Cerebellum (tissue), 4 donors: ENCODE measurements at places on chromosomes 2 and 18.

GRCh38 chr2:60409531-60409871, 144.0 kb downstream of the BCL11A start:
- no peak for DNase-seq

DNA sequence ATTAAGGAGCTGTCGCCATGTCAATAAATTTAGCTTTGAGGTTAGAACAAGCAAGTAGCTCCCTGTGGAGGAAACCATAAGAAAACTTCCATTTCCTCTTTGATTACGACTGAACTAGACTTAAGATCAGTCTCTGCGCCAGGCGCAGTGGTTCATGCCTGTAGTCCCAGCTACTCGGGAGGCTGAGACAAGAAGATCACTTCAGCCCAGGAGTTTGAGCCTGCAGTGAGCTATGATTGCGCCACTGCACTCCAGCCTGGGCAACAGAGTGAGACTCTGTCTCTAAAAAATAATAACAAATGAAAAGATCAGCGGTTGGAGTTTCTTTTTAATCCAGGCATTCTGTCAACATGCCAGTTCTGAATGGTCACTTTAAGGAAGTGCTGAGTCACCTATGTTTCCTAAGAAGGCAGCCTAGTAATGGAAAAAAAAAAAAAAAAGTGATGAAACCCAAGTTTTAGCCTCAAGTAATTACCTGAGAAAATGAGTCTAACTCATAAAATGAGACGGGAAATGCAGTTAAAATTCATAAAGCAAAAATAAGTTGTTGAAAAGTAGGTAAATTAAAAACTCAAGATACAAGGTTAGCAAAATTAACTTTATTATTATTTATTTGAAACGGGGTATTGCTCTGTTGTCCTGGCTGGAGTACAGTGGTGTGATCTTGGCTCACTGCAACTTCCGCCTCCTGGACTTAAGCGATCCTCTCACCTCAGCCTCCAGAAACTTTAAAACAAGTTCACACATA, 10.2 kb downstream of the C18orf32 start:
- DNase-seq, result no peak

DNA sequence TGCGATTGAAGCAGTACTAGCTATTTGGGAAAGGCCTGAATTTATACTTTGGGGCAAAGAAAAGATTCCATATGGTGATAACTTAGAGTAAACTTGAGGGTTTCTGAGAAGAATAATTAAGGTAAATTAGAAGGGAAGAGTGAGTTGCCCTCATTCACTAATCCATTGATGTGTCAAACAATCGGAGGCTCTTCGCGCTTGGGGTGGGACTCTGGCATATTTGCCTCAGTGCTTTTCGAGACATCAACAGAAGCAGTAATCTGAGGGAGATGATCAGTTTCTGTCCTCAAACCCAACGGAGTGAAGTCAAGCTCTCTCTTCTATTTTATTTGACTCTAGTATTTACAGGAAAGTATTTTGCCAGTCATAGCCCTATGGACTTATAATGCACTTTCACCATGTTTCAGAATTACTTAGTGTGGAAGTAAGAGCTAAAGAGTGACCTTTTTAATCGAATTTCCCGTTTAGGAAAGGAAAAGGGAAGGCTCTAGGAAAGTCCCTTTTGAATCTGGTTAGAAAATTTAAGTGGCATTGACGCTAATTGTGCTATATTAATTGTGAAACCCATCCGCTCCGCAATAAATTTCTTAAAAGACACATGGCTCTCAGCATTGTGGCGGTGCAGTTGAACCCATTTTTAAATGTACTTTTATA, 1.3 kb downstream of the RAB10 start:
- DNase-seq, result no peak

DNA sequence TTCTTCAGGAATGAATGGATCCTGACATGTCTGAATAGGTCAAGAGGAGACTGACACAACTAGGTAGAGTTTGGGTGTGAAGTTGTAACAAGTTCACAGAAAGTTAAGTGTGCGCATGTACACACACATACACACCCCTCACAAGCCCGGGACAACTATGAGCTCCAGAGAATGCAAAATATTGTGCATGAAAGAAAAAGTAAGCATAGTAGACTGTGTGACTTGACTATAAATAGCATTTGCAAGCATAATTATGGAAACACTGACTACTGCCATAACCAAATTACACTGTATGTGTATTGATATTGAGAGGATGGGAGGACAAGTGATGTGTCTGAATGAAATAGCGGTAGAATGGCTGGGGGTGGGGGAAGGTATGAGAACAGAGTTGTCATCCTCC, 157.1 kb upstream of the NCK2 start:
- no peak for DNase-seq

- no peak for DNase-seq
Observed at GRCh38 chr2:39867268-39867667, 88.2 kb upstream of the THUMPD2 start.

- no peak for DNase-seq
Observed at GRCh38 chr18:34097312-34097711, 127.4 kb downstream of the NOL4 start.

DNA sequence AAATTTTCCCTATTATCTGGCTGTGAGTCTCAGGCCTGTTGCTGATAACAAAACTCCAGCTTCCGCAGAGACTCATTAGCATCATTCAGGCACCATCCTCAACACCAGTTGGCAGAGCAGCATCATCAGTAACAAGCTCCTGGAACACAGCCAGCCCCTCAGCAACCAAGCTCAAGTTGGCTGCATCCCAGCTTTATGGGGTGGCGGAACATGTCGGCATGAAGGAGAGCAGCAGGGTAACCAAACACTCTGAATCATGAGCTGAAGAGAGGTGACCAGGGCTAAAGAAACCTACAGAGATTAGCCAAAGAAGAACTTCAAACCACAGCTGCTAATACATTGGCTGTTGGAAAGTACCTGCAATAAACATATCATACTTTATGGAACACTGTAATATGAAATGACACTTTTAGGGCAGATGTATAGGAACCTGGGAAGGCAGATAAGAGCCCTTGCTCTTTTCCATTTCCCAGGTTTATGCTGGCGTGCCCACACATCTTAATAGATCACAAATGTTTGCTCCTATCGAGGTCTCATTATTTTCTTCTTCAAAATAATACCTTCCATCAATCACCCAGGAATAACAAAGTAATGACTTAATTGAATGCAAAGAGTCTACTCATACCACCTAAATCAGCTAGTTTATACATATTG, 63.8 kb downstream of the PDE11A start:
- peak; percentile 78 for DNase-seq

DNA sequence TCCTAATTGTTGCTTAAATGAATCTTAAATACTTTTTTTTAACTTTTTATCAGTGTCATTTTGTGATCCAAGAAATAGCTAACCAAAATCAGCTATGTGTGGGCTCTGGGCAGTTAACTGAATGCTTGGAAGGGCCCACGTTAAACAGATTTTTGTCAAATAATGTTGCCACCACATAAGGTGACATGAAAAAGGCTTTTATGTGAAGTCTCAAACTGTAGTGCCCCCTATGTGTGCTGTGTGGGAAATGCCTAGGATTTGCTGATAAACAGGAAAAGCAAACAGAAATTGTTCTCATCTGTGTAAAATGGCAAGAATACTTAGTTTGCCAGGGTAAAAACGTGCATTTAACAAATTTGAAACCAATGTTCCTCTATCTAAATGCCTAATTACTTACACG, 242.2 kb downstream of the ZNF516 start:
- DNase-seq, result no peak

- DNase-seq, result no peak
Observed at GRCh38 chr18:54388203-54389142, 30.8 kb downstream of the C18orf54 start.

- DNase-seq, result no peak
Observed at GRCh38 chr2:236638707-236639106, 69.1 kb downstream of the ACKR3 start.

DNA sequence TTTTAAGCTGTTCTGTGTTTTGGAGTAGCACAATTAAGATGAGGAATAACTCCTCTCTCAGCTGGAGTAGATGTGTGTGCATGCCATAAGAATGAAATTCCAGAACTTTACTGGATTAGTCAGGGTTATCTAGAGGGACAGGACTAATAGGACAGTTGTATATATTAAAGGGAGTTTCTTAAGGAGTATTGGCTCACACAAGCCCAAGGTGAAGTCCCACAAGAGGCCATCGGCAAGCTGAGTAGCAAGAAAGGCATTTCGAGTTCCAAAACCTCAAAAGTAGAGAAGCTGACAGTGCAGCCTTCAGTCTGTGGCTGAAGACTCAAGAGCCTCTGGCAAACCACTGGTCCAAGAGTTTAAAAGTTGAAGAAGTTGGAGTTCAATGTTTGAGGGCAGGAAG, 113.7 kb downstream of the RIT2 start:
- DNase-seq, result no peak

DNA sequence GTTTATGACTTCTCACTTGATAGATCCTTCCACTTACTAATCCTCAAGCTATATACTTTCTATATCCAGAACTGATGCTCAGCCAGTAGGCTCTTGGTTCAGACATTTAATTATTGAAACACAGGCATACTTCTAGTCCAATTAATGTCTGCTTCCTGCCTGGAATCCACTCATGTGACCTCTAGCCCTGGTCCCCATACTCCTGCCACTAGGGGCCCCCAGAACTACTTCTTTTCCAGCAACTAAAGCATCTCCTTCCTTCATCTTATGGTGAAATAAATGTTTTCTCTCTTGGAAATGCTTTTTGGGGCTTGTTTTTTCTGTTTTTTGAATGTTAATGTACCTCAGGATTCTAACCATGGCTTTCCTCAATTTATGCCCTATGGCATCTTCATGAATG, 527.6 kb downstream of the SATB2 start:
- DNase-seq, result no peak

DNA sequence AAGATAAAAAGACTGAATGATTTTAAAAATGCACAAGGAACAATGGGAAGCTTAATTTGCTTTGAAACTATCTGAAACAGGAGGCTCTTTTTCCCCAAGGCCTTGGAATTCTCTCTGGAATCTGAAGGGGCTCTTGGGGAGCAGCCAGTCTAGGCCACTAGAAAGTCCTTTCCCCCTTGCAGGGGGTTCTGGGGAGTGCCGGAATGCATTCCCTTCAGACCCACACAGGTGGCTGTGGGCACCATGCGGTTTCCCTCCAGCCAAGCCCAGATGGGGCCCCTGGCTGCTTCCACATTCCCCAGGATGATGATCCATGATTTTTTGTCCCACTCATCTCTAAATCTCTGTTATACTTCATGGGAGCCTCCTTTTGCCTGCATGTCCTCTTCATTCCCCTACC, 10.7 kb downstream of the GPR45 start:
- no peak for DNase-seq

DNA sequence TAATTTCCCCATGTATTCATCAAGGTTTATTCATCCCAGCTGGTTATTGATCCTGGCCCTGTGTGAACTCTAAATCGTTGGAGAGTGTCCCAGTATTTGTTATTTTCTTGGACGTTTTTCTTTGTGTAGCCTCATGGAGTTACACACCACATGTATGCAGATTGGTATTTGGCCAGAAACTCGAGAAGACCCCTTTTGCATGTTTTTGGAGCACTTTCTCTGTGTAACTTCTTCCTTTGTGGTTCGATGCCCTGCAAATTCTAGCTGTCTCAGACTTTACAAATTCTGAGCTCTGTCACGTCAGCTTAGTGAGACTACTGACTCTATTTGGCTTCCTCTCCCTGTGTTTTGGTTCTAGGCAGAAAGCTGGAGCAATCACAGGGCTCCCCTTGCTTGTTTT, 198.7 kb downstream of the MCFD2 start:
- no peak for DNase-seq

- DNase-seq, result no peak
Observed at GRCh38 chr2:10016001-10016801, 27.1 kb upstream of the KLF11 start.

GRCh38 chr2:207474863-207475485, 54.8 kb upstream of the CREB1 start:
- DNase-seq, result peak; percentile 70

DNA sequence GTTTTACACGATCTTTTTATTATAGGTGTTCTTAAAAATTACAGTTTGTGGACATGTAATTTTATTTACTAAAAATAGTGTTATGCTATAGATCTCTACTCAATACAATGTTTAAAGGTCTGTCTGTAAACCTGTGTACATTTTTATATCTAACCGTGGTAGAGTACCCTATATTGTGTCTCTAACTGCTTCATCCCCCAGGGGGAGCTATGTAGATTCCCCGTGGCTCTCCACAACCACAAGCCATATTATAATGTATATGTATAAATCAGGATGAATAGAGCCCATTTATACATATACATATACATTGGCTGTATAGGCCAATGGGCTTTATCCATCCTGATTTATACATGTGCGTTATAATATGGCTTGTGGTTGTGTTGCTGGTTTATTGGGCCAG, 59.4 kb downstream of the ADAM23 start:
- no peak for DNase-seq

- no peak for DNase-seq
Observed at GRCh38 chr2:111981666-111982065, 73.4 kb upstream of the TMEM87B start.

- DNase-seq, result peak; percentile 19
Observed at GRCh38 chr2:43227830-43228281, 1.4 kb upstream of the ZFP36L2 start.

- no peak for DNase-seq
Observed at GRCh38 chr2:16655445-16655837, 10.2 kb downstream of the CYRIA start.

DNA sequence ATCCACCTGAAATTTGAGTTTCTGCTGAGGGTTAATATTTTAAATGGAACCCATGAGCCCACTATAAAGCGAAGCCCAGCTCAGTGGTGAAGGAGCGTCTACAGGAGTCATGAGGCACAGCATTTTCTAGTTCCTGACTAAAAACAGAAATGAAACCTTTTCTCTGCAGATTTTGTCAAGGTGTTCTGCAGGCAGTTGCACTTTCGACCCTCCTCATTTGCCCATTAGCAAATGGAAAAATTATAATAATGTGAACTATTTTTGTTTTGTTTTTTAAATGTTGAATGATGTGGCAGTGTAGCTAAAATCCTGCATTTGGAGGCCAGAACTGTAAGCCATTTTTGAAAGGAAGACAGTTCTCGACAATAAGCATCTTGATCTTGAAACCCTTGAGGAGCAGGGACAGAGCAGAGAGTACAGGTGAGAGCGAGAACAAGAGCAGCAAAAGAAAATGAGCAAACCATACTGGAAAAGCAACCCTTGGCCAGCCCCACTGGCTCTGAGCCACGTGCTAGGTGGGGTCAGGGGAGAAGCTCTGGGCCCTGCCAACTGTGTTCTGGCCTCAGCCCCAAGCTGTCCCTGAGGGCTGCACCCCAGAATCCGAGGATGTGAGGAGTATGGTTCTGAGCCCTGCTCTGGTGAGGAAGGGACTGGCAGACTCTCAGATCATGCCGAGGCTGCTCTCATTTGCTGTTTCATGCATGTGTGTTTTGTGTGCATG, 26.4 kb upstream of the COPS8 start:
- no peak for DNase-seq

GRCh38 chr18:3281456-3282400, 19.8 kb downstream of the MYL12B start:
- peak; percentile 79 for DNase-seq

DNA sequence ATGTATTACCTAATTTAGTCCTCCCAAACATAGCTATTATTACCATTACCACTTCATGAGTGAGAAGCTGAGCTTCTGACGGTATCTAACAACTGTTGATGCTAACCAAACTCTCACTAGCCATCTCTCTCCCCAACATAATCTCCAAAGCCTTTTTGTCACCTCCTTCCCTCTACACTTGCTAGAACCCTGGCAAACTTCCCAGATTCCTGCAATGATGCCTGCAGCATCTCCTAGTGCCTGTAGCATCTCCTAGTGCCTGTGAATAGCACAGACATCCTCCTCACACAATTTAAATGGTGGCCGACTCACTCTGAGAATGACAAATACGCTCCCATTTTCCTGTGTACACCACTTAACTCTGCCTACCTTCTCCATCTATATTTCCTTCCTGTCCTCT, 126.7 kb downstream of the STK39 start:
- peak; percentile 22 for DNase-seq

- DNase-seq, result no peak
Observed at GRCh38 chr2:204312105-204312504, 233.2 kb upstream of the PARD3B start.
